ENCODE measurements at places on chromosomes 7 and 10.

GRCh38 chr7:157010588-157011332, at the start of gene MNX1:
Gene MNX1, minus strand, starts transcription at chr7:157010663. Its CDS starts 313 bp downstream, at chr7:157010350.
- peak; percentile 12 for DNase-seq

GRCh38 chr7:7385421-7385820, 150.3 kb downstream of the COL28A1 start:
- DNase-seq: no peak

GRCh38 chr10:119090968-119091367, 10.4 kb upstream of the EIF3A start:
- DNase-seq: peak; percentile 9

GRCh38 chr7:103446049-103446520, at the start of gene SLC26A5:
Gene SLC26A5, minus strand, starts transcription at chr7:103446207. Its CDS starts 24,693 bp downstream, at chr7:103421514.
- no peak for DNase-seq

DNA sequence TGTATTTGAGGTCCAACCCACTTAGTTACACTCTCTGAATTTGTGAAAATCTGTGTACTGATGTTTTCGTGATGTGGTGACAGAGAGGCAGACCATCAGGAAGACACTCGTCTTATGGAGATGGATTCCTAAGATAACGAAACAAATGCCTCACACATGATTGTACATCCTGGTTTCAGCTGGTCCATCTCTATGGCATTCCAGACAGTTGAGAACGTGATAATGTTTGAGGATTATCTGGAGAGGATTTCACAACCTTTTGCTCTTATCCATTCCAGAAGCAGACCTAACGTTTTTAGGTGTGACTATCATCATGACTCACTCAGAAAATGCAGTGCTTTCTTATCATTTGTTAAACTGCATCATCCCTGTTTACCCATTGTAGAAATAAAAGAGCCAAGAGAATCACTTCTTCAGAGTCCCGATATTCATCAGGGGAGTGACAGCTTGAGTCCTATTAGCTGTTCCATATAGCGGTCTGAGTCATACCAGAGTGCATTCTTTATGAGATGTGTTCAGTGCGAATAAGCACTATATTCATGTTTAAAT, 74.5 kb downstream of the BMPER start:
- DNase-seq: no peak

GRCh38 chr7:98317366-98318040, 36.0 kb downstream of the BRI3 start:
- DNase-seq: no peak

DNA sequence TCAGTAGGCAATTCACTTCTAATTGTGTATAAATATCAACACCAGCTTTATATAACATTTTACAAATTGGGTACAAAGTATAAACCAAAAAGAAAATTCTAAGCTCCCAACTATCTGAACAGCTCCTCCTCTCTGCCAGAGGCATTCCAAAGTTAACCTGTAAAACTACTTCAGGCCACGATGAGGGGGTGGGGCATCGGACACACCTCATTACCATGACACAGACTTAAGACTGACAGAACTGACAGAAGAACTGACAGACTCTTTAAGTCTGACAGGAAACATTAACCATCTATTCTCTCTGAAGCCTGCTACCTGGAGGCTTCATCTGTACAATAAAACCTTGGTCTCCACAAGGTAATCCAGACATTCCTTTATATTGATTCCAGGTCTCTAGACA, 12.3 kb downstream of the ESYT2 start:
- DNase-seq: no peak

DNA sequence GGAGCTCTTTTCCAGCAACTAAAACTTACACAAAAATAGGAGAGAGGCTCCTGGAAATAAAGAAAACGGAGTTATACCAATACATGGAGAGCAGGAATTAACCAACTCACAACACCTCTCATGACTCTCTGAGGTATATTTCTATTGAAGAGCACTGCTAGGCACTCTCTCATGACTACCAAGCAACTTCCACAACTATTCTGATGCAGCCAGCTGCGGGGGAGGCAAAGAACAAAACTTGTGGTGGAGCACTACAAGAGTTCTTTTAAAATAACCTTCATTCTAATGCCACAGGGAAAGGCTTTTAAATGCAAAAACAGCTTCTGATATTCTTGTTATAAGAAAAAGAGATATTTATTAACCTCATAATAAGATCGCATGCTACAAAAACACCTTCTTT, 140.7 kb downstream of the SLC25A13 start:
- DNase-seq: no peak

DNA sequence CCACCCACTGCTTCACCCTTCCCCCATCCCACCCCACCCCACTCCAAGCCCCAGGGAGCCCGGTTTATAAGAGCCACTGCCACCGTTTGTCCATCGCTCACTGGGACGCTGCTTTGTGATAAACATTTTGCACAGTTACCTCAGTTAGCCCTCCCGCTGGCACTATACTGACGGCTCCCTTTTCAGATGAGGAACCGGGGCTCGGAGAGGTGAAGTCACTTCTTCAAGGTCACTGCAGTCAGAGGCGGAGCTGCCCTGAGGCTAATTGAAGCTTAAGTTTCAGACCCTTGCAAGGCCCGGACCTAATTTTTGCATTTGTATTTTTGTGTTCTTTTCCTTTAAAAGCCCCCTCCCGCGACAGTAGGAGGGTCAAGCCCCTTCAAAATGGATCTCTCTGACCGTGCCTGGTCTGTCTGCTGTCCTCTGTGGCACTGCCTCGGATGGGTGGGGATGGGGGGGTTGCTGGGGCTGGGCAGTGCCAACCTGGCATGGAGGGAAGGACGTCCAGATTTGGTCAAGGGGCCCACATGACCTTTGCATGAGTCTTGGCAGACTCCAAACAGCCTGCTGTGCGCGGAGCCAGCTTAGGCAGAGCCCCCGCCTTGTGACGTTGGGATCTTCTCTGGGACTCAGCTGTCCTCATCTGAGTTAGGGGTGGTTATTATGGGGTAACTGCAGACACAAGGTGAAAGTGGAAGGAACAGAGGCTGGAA, 17.7 kb upstream of the NODAL start:
- no peak for DNase-seq

DNA sequence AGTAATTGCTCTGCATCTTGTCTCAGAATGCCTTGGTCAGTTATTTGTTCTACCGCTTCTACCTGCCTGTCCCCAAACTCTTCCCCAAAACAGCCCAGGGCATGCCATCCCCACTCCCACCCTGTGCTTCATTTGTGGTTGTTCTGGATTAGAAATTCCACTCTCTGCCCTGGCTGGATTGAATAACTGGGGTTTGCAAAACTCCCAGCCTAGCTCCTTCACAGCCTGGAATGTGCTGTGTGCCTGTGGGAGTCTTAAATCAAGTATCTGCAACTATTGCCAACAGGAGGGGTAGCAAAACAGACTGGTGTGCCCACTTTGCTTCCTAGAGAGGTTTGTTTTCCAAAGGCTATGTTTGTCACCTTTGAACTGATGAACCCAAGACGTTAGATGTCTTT, 24.2 kb downstream of the TSPAN15 start:
- no peak for DNase-seq

- DNase-seq: no peak
These were observed 14.4 kb downstream of the PROSER2 start for GRCh38 chr10:11837372-11838161.

DNA sequence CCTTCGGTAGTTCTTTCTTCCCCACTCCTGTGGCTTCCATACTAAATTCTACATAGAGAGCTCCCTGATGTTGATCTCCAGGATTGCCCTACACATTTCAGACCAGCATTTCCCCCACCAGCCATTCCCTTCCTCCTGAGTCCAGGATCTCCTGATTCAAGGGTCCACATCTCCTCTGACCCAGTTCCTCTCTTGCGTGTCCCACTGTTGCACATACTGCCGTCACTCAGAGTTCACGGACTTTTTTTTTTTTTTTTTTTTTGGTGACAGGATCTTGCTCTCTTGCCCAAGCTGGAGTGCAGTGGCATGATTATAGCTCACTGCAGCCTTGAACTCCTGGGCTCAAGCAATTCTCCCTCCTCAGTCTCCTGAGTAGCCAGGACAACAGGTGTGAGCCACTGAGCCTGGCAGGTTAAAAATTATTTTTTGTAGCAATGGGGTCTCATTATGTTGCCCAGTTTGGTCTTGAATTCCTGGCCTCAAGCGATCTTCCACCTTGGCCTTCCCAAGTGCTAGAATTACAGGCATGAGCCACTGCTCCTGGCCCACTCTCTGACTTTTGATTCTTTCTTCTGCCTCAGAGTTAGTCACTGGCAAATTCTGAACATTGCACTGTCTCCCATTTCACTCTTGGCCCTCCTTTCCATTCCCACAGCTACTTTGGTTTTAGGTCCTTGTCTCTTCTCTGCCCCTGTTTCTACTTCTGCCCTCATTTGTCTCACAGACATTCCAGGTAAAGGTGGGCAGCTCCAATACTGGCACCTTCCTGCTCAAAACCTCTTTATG, 29.6 kb upstream of the ZRANB1 start:
- DNase-seq: no peak

DNA sequence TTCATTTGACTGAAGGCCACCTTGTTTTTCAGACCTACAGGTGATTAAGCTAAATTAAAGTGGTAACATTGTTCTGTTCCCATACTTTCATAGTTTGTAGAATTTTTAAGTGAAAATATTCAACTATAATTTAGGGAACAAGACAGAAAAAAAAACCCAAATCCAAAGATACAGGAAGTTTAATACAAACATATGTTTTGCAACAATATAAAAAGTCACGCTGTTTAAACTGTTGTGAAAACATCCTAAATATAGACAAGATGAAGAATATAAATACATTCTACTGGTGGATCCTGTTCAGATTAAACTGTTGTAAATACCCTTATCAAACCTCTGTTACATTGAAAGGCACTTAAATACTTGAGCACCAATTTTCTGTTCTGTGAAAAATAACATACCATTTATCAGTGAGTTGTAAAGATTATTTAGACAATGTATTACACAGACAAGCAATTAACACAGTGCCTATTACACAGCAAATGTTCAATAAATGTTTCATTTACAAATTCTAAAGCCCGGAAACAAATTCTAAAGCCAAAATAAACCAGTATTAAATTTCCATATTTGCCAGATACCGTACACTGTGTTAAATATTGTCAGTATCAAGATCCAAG, 14.2 kb downstream of the ASZ1 start:
- no peak for DNase-seq

DNA sequence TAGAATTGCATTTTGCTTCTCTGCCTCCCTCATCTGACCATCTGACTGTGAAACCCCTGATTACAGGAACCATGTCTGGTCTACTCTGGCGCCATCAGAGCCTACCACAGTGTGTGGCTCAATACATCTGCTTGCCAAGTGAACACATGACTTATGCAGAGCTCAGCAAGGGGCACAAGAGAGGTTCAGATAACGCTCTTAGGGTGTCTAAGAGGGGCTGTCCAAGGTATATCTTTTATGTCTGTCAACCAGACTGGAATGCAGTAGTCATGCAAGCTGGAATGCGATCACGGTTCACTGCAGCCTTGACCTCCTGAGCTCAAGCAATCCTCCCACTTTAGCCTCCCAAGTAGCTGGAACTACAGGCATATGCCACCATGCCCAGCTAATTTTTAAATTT, 10.3 kb upstream of the RRP12 start:
- DNase-seq: no peak

DNA sequence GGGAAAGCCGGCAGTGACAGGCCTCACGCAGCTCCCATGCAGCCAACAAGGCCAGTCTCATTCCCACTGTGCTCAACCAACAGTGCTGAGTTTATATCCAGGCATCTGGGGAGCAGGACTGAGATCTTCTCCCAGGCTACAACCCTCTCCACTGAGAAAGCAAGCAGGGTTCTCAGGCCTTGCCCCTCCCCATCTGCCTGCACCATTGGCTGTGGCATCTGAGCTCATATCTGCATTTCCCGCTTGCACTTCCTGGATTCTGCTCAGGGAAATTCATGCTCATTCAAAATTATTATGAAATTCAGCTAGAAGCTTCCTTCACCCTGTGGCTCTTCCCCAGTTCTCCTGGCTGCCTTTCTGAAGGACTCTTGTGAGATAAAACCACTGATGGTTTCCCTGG, 1029.0 kb downstream of the GRM8 start:
- DNase-seq: no peak

- no peak for DNase-seq
These were observed 102.1 kb downstream of the POLL start for GRCh38 chr10:101485681-101486554.

DNA sequence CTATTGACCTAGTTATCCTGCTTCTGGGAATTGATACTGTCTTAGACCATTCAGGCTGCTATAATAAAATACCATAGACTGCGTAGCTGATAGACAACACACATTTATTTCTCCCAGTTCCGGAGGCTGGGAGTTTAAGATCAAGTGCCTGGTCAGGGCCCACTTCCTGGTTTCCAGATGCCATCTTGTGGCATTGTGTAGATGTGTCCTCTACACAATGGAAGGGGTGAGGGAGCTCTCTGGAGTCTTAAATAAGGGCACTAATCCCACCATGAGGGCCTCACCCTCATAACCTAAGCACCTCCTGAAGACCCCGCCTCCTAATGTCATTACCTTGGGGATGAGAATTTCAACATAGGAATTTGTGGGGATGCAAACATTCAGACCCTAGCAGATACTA, 62.4 kb downstream of the SLC35B4 start:
- DNase-seq: no peak

DNA sequence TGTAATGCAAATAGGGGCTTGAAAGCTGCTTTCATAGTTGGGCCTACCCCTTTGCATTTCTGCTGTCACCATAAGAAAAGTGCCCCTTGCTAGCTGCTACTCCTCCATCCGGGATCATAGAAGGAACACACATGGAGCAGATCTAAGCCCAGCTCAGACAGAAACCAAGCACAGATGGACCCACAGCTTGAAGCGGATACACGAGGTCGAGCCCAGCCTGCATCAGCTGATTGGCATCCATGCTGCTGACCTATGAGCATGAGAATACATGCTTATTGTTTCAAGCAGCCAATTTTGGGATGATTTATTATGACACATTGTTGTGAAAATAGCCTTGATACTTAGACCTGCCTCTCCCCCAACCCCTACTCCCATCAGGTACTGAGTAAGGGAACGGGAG, 109.2 kb downstream of the ZNF467 start:
- no peak for DNase-seq

GRCh38 chr7:119436882-119437281, 836.1 kb upstream of the KCND2 start:
- no peak for DNase-seq

- DNase-seq: no peak
These were observed 126.7 kb upstream of the PRSS58 start for GRCh38 chr7:142384493-142384922.

DNA sequence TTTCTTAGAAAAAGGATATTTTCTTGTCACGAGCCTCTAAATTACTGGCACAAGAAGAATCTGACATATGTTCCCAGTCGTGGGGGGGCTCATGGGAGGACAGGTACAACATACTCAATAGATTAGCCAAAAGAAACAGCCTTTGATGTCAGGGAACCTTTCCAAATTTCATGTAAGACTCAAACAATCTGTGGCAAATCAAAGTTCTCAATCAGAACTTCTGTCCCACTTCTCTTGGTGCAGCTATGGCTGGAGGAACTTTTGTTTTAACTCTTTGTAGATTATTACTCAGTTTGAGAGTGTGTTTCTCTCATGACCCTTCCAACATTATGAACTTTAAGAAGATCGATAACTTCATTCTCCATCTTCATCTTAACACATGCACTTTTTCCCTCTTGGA, 114.3 kb upstream of the ARID5B start:
- DNase-seq: no peak

- no peak for DNase-seq
These were observed 31.6 kb downstream of the ST7 start for GRCh38 chr7:116984917-116985316.
